ENCODE measurements at places on chromosomes 2 and 18.

DNA sequence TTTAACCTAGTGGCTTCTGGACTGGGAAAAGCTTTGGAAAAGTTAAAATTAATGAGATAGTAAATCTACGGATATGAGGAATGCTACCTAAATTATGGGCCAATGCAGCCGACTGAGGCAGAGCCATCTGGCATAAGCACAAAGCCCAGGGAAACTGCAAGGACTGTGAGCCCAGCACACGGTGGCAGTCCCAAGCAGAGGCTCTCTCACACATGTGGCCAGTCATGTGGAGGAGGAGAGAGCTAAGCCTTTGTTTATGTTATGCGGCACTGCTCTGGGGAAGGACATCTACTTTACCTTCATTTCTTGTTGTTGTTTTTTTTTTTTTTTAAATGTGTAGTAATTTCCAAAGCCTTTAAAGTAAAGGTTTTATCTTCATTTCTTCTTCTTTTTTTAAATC lies 267.0 kb downstream of the STK39 start:
- DNase-seq = no peak

- no peak for DNase-seq
Observed at GRCh38 chr2:204863336-204863735, 318.1 kb downstream of the PARD3B start.

- DNase-seq = no peak
Observed at GRCh38 chr2:189885368-189885767, 101.1 kb downstream of the PMS1 start.

- no peak for DNase-seq
Observed at GRCh38 chr2:198788676-198789075, 669.1 kb downstream of the SATB2 start.

DNA sequence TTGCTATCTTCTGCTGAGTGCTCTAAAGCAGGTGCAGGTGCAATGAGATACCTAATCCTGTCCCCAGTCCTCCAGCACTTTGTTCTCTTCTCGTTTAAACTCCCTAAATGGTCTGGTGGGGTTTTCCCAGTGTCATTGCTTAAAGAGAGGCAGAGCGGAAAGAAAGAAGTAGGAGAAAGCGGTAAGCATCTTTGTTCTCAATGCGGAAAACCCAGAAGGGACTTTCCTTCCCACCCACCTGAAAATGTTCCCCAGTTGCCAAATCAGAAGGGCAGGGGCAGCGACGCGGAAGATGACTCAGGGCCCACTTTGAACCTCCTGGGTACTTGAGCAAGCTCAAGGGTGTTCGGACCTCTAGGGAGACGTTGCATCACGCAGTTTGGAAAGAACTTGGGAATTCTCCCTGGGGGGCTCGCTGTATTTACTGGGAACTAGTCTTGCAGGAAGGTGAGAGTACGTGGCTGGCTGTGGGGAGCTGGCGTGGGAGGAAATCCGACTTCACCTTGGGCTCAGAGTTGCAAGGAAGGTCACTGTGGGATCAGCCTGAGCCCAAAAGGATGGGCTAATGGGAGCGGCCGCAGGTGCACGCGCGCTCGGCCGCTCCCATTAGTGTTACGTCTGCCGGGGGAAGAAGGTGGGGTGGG lies 589 bp upstream of the SGPP2 start:
- no peak for DNase-seq

DNA sequence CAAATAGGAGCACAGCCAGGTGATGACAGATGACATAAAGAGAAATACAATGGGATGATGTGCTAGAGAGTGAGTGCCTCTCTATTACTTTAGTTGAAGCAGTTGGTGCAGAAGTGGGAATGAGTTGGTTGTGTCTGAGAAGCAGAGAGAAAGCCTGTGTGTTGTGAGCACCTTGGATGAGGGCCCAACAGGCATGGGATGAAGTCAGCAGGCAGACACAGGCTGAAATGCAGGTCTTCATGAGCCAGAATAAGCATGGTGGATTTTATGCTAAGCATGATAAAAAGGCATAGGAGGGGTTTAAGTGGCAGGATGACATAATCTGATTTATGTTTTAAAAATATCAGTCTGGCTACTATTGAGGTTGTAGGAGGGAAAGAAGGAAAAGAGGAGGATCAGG lies 71.5 kb downstream of the KLHL14 start:
- DNase-seq = no peak

- DNase-seq = no peak
Observed at GRCh38 chr2:149058936-149059335, 20.4 kb downstream of the LYPD6B start.

DNA sequence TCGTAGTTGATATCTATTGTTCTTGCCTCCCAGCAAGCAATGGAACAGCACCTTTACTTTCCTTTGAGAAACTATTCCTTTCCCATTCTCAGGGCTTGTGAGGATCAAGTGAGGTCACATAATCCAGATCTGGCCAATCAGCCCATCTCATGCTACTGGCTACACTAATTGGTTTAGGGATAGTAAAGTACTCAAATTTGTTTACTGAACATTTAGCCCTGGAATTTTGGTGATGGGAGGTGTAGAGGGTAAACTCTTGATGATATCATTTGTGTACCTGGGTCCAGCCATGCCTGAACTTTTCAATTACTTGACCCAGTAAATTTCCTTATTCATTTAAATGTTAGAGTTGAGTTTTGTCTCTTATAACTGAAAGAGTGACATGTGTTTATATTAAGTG lies 195.8 kb upstream of the TNP1 start:
- no peak for DNase-seq

DNA sequence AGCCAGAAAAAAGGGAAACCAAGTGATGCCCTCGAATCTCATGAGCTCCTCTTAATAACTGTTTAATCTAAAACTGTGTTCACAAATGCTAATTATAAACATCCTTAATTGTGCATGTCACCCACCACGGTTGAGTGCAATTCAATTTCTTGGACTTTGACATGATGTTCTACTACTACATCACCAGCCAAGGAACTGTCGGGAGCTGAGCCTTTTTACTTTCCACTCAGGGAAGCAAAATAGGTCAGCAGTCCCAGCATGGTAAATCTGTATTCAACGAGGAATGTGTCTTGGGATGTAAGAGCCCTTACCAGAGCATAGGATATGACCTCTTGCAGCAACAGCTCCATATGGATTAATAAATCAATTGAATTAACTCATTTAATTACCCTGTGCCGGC lies 20.8 kb upstream of the REG3G start:
- DNase-seq = no peak

- DNase-seq = no peak
Observed at GRCh38 chr18:21483051-21483450, 117.5 kb downstream of the ESCO1 start.

GRCh38 chr2:97354576-97354975 lies 235.1 kb downstream of the ANKRD36B start:
- DNase-seq = no peak

GRCh38 chr2:239310401-239311061 lies 90.3 kb downstream of the HDAC4 start:
- DNase-seq = no peak

DNA sequence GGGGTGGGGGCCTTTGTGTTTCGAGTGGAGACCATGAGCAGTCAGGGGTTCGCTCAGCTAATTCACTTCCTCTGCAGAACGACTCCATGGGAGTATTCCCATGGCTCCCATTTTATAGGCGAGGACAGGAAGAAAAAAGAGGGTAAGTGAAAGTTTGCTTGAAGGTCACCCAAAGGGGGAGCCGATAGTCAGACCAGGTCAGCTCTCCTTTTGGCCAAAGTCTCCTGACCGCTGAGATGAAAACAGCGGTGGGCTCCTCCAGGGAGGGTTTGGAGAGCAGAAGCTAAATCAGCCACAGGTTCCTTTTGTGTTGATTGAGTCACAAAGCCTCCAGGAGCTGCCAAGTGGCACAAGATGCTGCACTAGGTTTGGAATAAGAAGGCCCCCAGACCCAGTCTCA lies 34.1 kb upstream of the CTAGE1 start:
- peak; percentile 5 for DNase-seq

Measured in hematopoietic multipotent progenitor cell treated with erythropoietin and hydrocortisone succinate and interleukin-3 and kit ligand, for 6 days (in vitro differentiated cells).